ENCODE measurements at places on chromosomes 7 and 10. TPM values are rescaled to one million over a fixed set of nuclear protein-coding genes. Genes with fewer than 3 reads are reported as not detected.

The SPDYE9 gene
- total RNA-seq = not detected

The RGR gene
- 0.19 TPM for total RNA-seq

The AZGP1 gene
- total RNA-seq = 85.5 TPM

The AASS gene
- 34.7 TPM for total RNA-seq

The PPA1 gene
- total RNA-seq = 99.9 TPM

The PLPP4 gene
- total RNA-seq = not detected

The OLAH gene
- total RNA-seq = not detected

The MCM7 gene
- 21.1 TPM for total RNA-seq

The C10orf143 gene
- 1.7 TPM for total RNA-seq

The CPA5 gene
- total RNA-seq = not detected

The WEE2 gene
- not detected for total RNA-seq

The ZNF488 gene
- total RNA-seq = 0.05 TPM

The FAM13C gene
- 5.2 TPM for total RNA-seq

The COL26A1 gene
- not detected for total RNA-seq

GRCh38 chr10:23512355-23513058 lies 73.6 kb downstream of the OTUD1 start:
- H3K4me1 ChIP-seq = no peaks in the 10 kb centered on the region
- H3K27ac ChIP-seq = no peak overlapping the region
- no peak for DNase-seq
- peaks cover 8% of the 10 kb centered on the region for H3K27me3 ChIP-seq
- H3K4me3 ChIP-seq = no peak overlapping the region

GRCh38 chr10:27355918-27356573 lies 115.4 kb upstream of the ACBD5 start:
- DNase-seq = no peak
- no peak overlapping the region for H3K4me3 ChIP-seq
- H3K27ac ChIP-seq = no peak overlapping the region

- H3K27me3 ChIP-seq = peaks cover 7% of the 10 kb centered on the region
- H3K36me3 ChIP-seq = no peaks in the 10 kb centered on the region
- no peak overlapping the region for H3K4me3 ChIP-seq
- no peak for DNase-seq
- no peaks in the 10 kb centered on the region for H3K4me1 ChIP-seq
Observed at GRCh38 chr7:51518646-51519045, 202.0 kb upstream of the COBL start.

GRCh38 chr7:77318019-77318418 lies 98.1 kb downstream of the GSAP start:
- H3K36me3 ChIP-seq = peaks cover 11% of the 10 kb centered on the region
- H3K27me3 ChIP-seq = no peaks in the 10 kb centered on the region
- DNase-seq = no peak
- H3K4me1 ChIP-seq = peaks cover 35% of the 10 kb centered on the region
- no peak overlapping the region for H3K4me3 ChIP-seq

DNA sequence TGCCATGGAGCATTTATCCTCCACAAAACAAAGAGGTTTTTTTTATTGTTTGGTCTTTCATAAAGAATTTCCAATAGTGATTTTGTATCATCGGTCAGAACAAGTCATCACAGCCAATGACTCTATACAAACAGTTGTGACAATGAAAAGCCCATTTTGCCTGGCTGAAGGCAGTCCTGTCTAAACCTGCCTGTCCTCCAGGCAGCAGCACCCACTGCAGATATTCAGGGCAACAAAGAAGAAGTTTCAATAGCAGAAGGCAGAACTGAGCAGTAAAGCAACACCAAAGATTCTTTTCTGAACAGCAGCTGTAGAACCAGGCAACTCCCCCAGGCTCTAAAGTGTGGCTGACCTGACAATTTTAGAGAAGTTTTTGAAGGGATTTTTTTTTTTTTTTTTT lies 169.4 kb downstream of the FGFR2 start:
- no peak overlapping the region for H3K4me3 ChIP-seq
- no peaks in the 10 kb centered on the region for H3K36me3 ChIP-seq
- H3K27me3 ChIP-seq = no peaks in the 10 kb centered on the region
- no peak for DNase-seq

- no peak for DNase-seq
- no peak overlapping the region for H3K4me3 ChIP-seq
- H3K36me3 ChIP-seq = no peaks in the 10 kb centered on the region
Observed at GRCh38 chr10:11884706-11885423, 61.7 kb downstream of the PROSER2 start.

DNA sequence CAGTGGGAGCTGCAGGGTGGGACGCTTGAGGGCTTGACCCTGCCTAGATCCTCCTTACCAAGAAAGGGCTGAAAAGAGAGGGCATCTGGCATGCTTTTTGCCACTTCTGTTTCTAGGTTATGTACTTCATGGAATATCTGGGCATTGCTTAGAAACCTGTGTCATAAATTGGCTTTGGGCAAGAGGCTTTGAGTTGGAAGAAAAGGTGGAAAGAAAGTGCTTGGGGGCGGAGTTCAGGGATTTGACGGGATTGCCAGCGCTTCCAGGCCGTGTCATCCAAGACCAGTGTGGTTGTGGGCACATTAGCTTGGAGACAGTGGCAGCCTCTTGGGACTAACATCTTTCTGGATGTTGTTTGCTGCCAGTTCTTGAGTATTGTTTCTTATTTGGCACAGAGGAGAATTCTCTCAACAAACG lies 825 bp downstream of the ZNF862 start:
- DNase-seq = no peak
- H3K4me1 ChIP-seq = peaks cover 32% of the 10 kb centered on the region
- no peaks in the 10 kb centered on the region for H3K36me3 ChIP-seq

DNA sequence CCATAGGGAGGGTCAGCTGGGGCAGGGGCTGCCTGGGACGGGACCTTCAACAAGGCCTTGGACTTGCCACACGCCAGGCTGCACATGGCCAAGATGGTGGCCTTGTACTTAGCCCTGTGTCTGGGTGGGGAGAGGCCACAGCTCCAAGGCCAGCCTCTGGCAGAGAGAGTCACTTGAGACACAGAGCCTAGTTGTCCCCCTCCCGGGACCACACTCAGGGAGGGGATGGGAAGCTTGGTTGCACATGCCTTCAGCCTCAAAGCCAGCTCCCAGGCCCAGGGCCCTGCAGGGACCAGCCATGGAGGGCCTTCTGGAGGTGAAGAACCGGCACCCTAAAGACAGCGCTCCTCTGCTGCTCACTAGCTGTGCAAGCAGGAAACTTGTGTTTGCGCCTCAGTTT lies 16.7 kb downstream of the MMRN2 start:
- no peak overlapping the region for H3K4me3 ChIP-seq
- H3K27ac ChIP-seq = no peak overlapping the region
- H3K27me3 ChIP-seq = no peaks in the 10 kb centered on the region
- H3K4me1 ChIP-seq = peaks cover 54% of the 10 kb centered on the region

GRCh38 chr10:104640339-104641186 lies 527 bp upstream of the SORCS3 start:
- H3K27me3 ChIP-seq = peaks cover 96% of the 10 kb centered on the region
- no peak for DNase-seq
- no peaks in the 10 kb centered on the region for H3K36me3 ChIP-seq
- peaks cover 37% of the 10 kb centered on the region for H3K4me1 ChIP-seq

DNA sequence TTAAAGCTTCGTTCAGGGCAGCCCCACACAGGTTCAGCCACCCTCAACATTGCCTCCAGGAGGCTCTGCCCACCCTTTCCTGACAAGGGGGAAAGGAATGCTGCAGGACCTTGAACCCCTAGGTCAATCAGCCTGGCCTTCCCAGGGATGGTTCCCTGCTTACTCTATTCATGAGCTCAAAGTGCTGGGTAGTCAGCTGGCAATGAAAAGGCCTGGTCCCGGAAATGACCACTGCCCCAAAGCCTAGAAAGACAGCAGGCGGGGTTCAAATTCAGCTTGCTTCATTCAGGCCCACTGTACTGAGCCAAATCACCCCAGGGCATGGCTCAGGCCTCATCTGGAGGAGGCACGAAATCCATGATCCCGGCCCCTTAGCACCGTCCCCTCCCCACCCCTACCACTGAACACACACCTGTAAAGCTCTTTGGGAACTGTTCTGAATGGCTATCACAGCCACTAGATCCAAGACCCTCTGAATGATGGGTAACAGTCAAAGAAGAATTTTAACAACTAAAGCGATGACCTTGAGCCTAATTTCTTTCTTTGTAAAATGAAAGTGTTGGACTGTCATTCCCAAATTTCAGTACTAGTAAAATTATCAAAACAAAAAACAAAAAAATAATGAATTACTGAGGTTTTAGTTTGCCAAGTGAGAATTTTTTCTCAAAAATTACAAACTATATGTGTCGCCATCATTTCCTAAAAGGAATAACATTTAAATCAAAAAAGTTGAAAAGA lies 1.0 kb downstream of the URGCP start:
- H3K4me3 ChIP-seq = peak overlapping the region; percentile 88
- peaks cover 61% of the 10 kb centered on the region for H3K4me1 ChIP-seq
- H3K36me3 ChIP-seq = no peaks in the 10 kb centered on the region
- no peaks in the 10 kb centered on the region for H3K27me3 ChIP-seq
- H3K27ac ChIP-seq = peak overlapping the region; percentile 93

DNA sequence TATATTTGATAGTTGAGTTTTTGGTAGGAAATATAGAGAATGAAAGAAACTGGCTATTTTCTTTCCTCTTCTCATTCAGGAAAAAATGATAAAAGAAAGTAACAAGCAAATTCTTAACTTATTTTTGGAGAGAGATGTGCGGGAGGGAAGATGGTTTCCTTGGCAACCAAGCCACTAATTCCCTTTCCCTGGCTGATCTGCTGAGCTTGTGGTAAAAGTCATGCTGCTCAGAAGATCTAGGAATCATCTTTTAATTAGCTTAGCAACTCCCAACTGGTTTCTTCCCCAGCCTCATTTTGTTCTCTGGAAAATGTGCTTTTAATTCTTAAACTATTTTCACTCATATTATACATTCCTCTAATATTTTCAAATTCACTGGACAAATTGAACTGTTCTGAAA lies 11.8 kb downstream of the UROS start:
- no peaks in the 10 kb centered on the region for H3K4me1 ChIP-seq
- no peaks in the 10 kb centered on the region for H3K27me3 ChIP-seq
- no peak for DNase-seq

GRCh38 chr10:132786476-132786883 lies 533 bp upstream of the NKX6-2 start:
- DNase-seq = no peak
- peaks cover 86% of the 10 kb centered on the region for H3K27me3 ChIP-seq
- peaks cover 43% of the 10 kb centered on the region for H3K4me1 ChIP-seq
- H3K4me3 ChIP-seq = peak overlapping the region; percentile 30
- H3K27ac ChIP-seq = no peak overlapping the region

- H3K4me3 ChIP-seq = no peak overlapping the region
- H3K36me3 ChIP-seq = no peaks in the 10 kb centered on the region
- no peak overlapping the region for H3K27ac ChIP-seq
- H3K27me3 ChIP-seq = no peaks in the 10 kb centered on the region
- no peak for DNase-seq
- peaks cover 13% of the 10 kb centered on the region for H3K4me1 ChIP-seq
Observed at GRCh38 chr10:34121125-34121753, 693.9 kb downstream of the PARD3 start.

DNA sequence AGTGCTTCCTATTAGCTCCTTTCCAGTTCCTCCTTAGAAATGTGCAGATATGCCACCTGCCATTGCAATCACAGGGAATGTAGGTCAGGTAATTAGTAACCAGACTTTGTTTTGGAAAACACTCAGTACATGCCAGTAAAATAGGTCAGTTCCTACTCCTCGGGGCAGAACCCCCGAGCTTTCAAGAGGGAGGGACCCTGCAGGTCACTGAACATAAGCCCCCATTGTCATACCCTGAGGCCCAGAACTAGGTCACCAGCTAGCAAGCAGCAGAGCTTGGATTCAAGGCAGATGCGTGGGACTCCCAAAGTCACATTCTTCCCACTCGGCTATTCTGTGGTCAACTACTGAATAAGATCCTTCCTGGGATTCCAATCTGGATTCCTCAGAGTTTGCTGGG lies 104.8 kb downstream of the PPP1R3C start:
- H3K36me3 ChIP-seq = no peaks in the 10 kb centered on the region
- H3K27ac ChIP-seq = no peak overlapping the region
- H3K27me3 ChIP-seq = no peaks in the 10 kb centered on the region
- no peaks in the 10 kb centered on the region for H3K4me1 ChIP-seq
- no peak overlapping the region for H3K4me3 ChIP-seq
- DNase-seq = no peak

DNA sequence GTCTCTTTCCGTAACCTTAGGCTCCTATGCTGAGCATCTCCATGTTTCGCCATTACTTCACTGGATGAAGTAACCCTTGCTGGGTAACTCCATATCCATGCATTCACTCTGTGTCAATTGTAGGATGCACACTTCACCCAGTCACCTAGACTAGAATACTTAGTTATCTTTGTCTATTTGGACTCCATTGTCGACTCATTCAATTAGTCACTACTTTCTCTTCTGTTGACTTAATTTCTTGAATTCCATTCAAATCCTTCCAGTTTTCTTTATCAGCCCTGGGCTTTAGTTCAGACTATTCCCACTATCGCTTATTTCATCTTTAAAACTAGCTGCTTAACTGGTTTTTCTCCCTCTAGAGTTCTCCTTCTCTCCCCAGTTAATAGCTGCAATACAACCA lies 111.3 kb upstream of the TNS3 start:
- DNase-seq = no peak
- no peaks in the 10 kb centered on the region for H3K36me3 ChIP-seq
- peaks cover 11% of the 10 kb centered on the region for H3K4me1 ChIP-seq
- H3K27ac ChIP-seq = no peak overlapping the region
- H3K27me3 ChIP-seq = no peaks in the 10 kb centered on the region

GRCh38 chr10:51638211-51638610 lies 61.2 kb downstream of the CSTF2T start:
- H3K4me3 ChIP-seq = no peak overlapping the region
- H3K27me3 ChIP-seq = no peaks in the 10 kb centered on the region
- H3K27ac ChIP-seq = no peak overlapping the region

DNA sequence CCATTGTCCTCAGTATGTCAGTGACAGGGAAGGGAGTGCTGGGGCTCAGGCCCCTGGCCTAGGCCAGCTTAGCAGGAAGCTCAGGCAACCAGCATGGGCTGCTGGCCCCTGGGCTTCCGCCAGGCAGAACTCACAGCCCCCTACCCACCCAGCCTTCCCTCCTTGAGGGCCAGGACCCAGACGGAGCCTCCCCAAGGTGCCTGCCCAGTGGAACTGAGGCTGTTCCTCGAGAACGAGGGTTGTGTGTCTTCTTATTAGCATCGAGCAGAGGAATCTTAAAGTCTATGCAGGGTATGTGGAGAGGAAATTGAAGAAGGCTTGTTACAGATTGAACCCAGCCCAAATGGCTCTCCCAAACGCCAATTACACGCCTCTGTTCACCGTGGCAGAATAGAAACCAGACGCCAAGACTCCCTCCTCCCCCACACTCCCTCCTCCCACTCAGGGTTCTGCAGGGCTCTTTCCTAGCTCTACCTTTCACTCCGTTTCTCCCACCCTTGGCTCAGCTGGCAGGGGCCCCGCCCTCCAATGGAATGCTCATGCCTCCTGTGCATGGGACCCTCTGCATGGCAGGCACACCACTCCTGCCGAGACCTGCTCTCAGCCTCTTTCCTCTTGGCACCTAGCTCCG lies 134.4 kb downstream of the ZMIZ1 start:
- H3K4me3 ChIP-seq = no peak overlapping the region
- no peak for DNase-seq
- H3K4me1 ChIP-seq = peaks cover 46% of the 10 kb centered on the region
- peaks cover 73% of the 10 kb centered on the region for H3K36me3 ChIP-seq
- H3K27me3 ChIP-seq = no peaks in the 10 kb centered on the region

- DNase-seq = peak; percentile 28
- H3K36me3 ChIP-seq = no peaks in the 10 kb centered on the region
- peaks cover 62% of the 10 kb centered on the region for H3K4me1 ChIP-seq
- no peaks in the 10 kb centered on the region for H3K27me3 ChIP-seq
Observed at GRCh38 chr10:77877441-77878344, 48.9 kb downstream of the DLG5 start.
